Activated CD8-positive, alpha-beta T cell treated with anti-CD3 and anti-CD28 coated beads for 36 hours (primary cell): ENCODE measurements at places on chromosomes 13 and 19. TPM values are rescaled to one million over a fixed set of nuclear protein-coding genes. Genes with fewer than 3 reads are reported as not detected.

LILRB4 gene
- total RNA-seq, result not detected

PCDH20 gene
- total RNA-seq, result not detected

GRCh38 chr13:48727241-48728011, 73.7 kb downstream of the CYSLTR2 start:
- H3K4me3 ChIP-seq, result no peak overlapping the region
- DNase-seq, result no peak
- H3K36me3 ChIP-seq, result no peaks in the 10 kb centered on the region
- peaks cover 8% of the 10 kb centered on the region for H3K4me1 ChIP-seq
- peaks cover 4% of the 10 kb centered on the region for H3K27me3 ChIP-seq

GRCh38 chr19:17025991-17026658, 485 bp downstream of the CPAMD8 start:
- DNase-seq, result no peak
- no peak overlapping the region for H3K27ac ChIP-seq
- H3K36me3 ChIP-seq, result peaks cover 2% of the 10 kb centered on the region
- peaks cover 6% of the 10 kb centered on the region for H3K4me1 ChIP-seq

ZNF221 gene
- 1.0 TPM for total RNA-seq

DNA sequence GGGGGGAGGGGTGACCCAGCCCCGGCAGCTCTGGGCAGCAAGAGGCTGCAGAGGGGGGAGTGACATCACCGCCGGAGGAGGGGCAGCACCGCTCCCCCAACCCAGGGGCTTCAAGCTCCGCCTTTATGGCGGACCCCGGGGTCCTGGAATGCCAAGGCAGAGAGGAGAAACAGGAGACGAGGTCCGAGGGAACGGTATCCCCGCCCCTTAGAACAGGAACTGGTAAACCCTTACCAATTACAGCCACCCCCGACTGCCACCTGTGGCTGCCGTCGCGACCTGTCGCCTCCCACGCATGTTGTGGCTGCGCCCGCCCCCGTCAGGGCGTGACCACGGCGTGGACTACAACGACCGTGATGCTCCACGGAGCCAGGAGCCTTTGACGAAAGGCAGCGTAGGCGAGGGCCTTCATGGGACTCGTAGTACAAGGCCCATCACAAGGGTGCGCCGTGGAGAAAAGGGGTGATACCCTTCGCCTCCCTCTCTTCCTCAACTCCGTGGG, 4.1 kb upstream of the KCNC3 start:
- peak overlapping the region; percentile 88 for H3K27ac ChIP-seq
- H3K4me3 ChIP-seq, result peak overlapping the region; percentile 74
- H3K4me1 ChIP-seq, result peaks cover 56% of the 10 kb centered on the region
- DNase-seq, result peak; percentile 98
- H3K27me3 ChIP-seq, result peaks cover 56% of the 10 kb centered on the region

DNA sequence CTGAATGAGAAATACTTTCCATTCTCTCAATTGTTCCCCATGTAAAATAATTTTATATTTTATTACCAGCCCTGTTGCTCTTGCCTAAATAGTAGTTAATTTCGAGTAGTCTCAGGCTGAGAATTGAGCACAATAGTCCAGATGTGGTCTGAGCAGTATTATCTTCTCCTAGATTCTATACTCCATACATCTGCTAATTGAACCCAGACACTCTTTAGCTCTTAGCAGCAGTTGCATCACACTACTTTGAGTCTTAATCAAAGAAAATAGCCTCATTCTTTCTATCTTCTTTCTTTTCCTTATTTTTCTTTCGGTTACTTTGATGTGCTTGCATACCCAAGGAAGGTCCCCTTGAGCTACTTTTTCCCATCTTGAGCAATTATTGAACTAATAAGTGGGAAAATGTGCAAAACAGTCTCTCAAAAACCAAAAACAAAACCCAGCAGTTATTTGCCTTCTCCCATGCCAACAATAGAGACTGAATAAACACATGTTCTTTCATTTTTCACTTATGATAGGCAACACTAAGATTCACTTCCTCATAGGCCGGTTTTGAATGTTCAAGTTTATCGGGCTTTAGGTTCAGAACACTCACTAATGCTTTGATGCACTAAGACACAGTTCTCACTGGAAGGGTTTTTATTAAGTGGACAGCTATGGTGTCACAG, 204.5 kb downstream of the POU4F1 start:
- no peak overlapping the region for H3K27ac ChIP-seq
- H3K4me3 ChIP-seq, result no peak overlapping the region
- H3K4me1 ChIP-seq, result no peaks in the 10 kb centered on the region
- no peaks in the 10 kb centered on the region for H3K27me3 ChIP-seq

ZNF439 gene
- 8.7 TPM for total RNA-seq

- peak; percentile 89 for DNase-seq
- no peaks in the 10 kb centered on the region for H3K27me3 ChIP-seq
- H3K4me1 ChIP-seq, result peaks cover 45% of the 10 kb centered on the region
- peaks cover 37% of the 10 kb centered on the region for H3K36me3 ChIP-seq
- peak overlapping the region; percentile 96 for H3K27ac ChIP-seq
These were observed 919 bp downstream of the VAV1 start for GRCh38 chr19:6773323-6773931.

SUGP1 gene
- total RNA-seq, result 42.8 TPM

DNA sequence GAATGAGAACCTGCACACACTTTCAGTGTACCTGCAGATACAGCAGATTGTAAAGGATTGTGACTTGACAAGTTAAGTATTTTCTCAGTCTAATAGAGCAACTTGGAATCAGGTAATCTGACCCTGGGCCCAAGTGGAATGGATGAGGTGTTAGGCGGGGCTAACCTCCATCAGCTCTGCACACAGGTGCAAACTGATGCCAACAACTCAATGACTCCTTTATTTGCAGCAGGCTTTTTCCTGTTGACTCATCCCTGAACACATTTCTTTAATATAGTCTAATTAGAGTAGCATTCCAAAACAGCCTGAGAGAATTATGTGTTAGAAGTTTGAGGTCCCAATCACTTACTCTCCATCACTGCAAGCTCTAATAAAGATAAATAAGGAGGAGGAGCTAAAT, 48.8 kb downstream of the TPT1 start:
- peaks cover 18% of the 10 kb centered on the region for H3K4me1 ChIP-seq
- no peak overlapping the region for H3K27ac ChIP-seq
- no peak overlapping the region for H3K4me3 ChIP-seq
- no peaks in the 10 kb centered on the region for H3K27me3 ChIP-seq

DNA sequence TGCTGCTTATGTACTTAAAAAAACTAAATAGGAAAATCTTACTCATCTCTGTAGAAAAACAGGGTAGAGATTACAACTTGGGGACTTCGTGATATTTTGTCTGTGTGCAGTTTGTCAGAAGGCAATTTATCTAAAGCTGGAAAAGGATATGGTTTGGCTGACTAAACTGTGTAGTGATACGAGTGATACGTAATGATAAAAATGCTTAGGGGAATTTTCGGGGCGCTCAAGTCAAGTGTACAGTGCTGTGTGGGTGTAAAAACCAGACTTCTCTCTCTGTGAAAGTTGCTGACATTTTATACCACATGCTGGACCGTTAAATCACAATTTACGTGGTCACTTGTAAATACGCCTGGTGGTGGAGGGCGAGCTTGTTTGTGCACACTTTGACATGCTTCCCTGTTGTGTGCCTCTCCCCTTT, 221.7 kb downstream of the KCNRG start:
- peaks cover 15% of the 10 kb centered on the region for H3K27me3 ChIP-seq
- peak overlapping the region; percentile 20 for H3K4me3 ChIP-seq
- H3K27ac ChIP-seq, result peak overlapping the region; percentile 65

TMEM255B gene
- 1.7 TPM for total RNA-seq

CCDC70 gene
- total RNA-seq, result 0.72 TPM

DNA sequence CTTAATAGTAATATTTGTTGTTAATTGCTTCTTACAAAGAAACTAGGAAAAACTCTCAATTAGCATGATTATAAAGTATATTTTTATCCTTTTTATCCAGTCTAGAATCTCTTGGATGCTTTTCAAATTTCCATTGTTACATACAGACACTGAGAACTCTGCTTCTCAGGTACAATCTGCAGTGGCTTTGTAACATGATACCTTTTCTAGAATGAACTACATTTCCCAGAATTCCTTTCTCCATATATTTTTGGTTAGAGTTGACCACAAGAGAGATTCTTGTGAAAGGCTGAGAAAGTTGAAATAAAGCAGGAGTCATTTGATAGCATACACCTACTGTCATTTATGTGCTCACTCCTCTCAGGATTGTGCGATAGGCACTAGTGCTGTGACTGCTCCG, 148.6 kb downstream of the SLITRK6 start:
- H3K36me3 ChIP-seq, result no peaks in the 10 kb centered on the region
- no peaks in the 10 kb centered on the region for H3K27me3 ChIP-seq
- no peak overlapping the region for H3K4me3 ChIP-seq
- no peak overlapping the region for H3K27ac ChIP-seq
- no peaks in the 10 kb centered on the region for H3K4me1 ChIP-seq

- H3K4me3 ChIP-seq, result no peak overlapping the region
- H3K4me1 ChIP-seq, result peaks cover 41% of the 10 kb centered on the region
- no peak for DNase-seq
These were observed 137.6 kb downstream of the KLF12 start for GRCh38 chr13:73996569-73996968.
